ENCODE measurements at places on chromosomes 7 and 10.

GRCh38 chr7:151167197-151167961, at the start of gene GBX1:
Gene GBX1 (minus strand): TSS chr7:151167694. CDS start chr7:151167548, 146 bp downstream.
- DNase-seq: no peak

GRCh38 chr7:156669035-156669828, 28.7 kb downstream of the RNF32 start:
- DNase-seq: no peak

DNA sequence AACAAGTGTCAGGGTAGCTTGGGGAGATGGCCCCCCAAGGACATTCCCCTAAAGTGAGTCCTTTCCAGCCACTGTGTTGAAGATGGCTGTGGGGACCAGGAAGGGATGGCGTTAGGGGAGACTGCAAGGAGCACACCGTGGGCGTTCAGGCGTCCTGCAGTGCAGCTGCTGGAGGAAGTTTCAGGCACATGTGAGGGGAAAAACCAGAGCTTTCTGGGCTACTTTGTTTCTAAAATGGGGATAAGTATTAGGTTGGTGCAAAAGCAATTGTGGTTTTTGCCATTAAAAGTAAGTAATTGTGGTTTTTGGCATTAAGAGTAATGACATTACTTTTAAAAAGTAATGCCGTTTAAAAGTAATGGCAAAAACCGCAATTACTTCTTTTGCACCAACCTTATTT, 14.3 kb downstream of the PRF1 start:
- DNase-seq: no peak

DNA sequence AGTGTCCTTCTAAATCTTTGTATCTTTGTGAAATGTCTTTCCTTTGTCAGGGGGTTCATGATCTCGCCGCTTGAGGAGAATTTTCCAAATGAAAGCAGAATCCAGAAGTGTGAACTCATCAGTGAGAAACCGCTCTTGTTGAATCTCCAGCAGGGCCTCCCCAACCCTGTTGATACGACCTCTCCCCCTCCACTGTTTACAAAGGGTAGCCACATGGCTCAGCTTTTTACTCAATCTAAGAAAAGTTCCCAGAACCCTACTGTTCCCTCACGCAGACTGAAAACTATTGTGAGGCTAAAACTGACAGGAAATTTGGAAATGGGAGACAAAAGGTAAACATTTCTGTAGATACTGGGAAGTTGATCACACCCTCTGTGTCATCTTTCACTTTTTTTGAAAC, 73.9 kb downstream of the SEMA3C start:
- DNase-seq: no peak

GRCh38 chr7:123645516-123645915, 10.2 kb upstream of the LMOD2 start:
- DNase-seq: no peak

GRCh38 chr10:132974886-132975830, 32.8 kb upstream of the CFAP46 start:
- no peak for DNase-seq

DNA sequence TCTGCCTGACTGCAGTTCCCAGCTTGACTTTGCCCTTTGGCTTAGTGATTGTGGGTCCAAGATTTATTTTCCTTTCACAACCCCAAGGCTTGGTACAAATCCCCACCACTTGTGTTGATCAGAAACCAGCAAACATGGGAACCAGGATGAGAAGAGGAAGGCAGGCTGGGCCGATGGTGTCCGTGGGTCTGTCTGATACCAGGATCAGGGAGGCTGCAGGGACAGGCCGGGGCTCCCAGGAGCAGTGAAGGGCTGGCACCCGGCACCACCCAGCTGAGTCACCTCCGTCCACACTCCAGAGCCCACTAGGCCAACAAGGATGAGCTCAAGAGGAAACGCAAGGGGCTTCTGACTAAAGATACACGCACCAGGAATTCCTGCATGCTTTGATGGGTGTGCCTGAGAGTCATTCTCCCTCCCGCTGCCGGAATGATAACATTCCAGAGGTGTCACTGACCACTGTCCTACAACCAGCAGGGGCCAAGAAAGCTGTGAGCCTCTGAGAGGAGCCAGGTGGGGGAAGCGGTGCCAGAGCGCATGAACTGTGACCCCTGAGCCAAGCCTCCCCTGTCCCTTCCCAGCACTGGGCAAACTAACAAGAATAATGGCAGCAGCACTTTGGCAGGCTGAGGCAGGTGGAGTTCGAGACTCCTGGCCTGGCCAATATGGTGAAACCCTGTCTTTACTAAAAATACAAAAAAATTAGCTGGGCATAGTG, 29.2 kb upstream of the PROSER2 start:
- no peak for DNase-seq

All from LNCaP clone FGC (cell line).